ENCODE measurements at places on chromosomes 1 and 21.

- no peak for DNase-seq
Observed at GRCh38 chr21:41655259-41655658, 111.6 kb downstream of the RIPK4 start.

GRCh38 chr1:3577300-3577699, 34.0 kb downstream of the MEGF6 start:
- DNase-seq = no peak

DNA sequence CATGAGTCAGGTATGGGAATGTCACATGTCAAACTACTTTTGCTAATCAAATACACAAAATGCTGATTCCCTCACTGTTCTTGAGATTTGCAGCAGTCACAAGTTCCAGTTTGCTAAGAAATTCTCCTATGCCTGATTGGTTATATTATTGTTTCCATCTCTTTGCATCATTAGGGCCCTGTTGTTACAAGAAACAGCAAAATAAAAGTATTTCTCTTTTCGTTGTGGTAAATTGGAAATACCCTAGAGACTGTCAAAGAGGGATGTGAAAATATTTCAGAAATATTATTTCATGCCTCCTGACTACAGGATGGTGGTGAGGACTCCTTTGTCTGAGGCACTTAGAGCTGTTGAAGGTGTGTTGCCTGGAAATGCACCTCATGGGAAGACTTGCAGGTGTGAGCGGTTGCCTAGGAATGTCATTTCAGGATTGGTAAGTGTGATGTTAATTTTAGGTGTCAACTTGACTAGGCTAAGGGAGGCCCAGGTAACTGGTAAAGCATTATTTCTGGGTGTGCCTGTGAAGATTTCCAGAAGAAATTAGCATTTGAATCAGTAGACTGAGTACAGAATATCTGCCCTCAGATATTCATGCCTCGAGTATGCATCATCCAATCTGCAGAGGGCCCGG, 117.4 kb downstream of the ROR1 start:
- no peak for DNase-seq

DNA sequence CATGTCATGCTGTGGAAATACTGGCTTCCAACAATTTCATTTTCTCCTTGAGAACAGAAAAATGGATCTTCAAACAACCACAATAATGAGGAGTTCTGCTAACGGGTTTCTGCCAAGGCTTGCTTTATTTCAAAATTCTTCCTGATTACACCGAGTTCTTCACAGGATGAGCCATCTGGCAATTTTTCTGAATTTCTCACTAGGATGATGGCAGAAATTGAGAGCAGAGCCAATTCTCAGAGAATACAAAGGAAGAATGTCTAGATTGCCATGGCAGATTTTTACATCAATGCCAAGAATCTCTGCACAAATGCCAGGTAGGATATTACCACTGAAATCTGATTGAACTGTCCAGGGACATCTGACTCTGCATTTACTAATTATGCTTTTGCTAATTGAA, 619.0 kb upstream of the CHRM3 start:
- DNase-seq = no peak

- DNase-seq = no peak
Observed at GRCh38 chr1:221706876-221707582, 34.9 kb downstream of the DUSP10 start.

GRCh38 chr1:78787544-78787943, 137.9 kb downstream of the IFI44 start:
- DNase-seq = no peak

DNA sequence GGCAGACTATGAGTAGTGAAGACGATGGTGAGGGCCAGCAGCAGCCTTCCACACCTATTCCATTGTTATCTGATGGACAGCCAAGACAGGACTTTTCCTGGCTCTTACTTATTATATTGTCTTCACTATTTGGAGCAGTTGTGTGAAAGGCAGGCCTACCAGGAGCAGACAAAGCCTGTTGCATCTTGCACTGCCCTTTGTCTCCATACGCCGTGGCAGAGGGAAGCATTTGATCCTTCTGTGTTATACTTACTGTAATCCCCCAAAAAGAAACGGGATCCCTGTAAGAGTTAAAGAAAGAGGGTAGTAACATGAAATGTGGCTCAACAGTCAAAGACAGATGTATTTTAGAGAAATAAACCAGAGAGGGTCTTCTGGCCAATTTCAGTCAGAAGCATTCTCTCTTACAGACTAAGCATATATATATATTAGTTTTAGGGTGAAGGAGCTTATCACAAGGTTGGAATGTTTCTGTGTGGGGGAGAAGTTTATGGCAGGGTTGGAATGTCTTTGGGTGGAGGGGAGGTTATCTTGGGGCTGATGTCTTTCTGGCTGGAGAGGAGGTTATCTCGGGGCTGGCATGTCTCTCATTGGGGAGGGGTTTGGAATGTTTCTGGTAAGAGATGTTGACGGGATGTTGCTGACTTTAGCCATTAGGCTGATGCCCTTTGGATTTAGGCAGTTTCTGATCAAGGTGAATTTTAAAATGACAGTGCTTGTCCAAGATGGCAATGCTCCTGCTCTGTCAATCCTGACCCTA, 23.4 kb upstream of the HSD3B1 start:
- DNase-seq = no peak

DNA sequence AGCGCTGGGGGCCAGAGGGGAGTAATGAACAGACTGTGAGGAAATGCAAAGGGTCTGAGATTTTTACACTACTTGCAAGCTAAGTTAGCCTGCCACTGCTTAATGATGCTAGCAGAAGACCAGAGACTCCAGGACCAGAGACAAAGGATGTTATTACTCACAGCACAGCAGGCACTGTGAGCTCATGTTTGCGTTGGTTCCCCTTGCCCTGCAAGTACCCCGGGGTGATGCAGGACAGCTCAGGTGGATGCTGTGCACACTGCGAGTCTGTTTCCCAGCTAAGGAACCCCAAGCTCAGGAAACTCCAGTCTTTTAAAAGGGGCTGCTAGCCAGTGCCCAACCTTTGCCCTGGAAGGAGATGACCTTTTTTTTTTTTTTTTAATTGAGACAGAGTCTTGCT, 1.2 kb downstream of the FHAD1 start:
- no peak for DNase-seq

DNA sequence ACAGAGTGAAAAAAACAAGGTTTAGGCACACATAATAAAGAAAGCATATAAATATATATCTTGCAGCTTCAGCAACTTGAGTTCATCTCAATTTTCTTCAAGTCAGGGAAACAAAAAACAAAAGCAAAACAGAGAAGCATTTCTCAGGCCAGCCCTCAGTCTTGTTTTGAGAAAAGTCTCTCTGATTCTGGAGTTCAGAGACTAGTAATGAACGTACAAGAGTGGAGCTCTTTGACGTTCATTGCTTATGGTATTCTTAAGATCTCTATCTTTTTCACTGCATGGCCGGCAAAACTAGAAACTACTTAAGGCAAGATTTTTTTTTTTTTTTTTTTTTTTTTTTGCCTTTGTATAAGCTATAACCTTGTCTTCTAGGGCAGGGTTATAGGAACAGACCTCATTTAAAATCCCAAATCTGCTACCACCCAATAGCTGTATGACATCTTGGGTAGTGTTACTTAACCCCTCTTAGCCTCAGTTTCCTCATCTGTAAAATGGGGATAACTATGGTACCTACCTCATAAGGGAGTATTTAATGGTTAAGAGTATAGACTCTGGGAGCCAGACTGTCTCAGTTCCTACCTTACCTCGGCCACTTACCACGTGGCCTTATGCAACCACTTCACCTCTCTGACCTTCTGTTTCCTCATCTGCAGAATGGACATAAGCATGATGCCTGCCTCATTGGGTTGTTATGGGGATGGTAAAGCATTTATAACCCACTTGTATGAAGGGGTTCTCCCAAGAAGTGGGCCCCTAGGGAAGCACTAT, 33.6 kb downstream of the LMO4 start:
- DNase-seq = no peak

- DNase-seq = no peak
Observed at GRCh38 chr1:234781241-234782065, 171.5 kb upstream of the IRF2BP2 start.

DNA sequence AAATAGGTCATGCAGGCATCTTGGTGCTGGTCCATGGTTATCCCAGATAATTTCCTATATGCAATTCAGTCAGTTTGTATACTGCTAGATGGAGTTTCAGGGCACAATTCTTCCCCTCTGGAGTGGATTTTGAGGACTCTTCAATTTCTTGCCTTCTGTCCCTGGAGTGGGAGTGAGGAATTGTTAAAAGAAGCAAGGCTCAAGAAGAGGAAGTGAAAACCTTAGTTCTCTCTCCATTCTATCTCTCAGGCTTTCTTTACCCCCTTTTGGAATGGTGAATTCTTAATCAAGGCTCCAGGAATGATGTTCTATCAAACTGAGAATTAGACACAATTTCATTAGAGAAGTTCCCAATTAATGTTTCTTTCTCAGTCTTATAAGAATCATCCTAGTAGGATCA, 67.1 kb downstream of the RWDD3 start:
- no peak for DNase-seq

GRCh38 chr1:86503406-86504136, 34.8 kb downstream of the CLCA1 start:
- no peak for DNase-seq

GRCh38 chr1:234118911-234119310, 214.4 kb downstream of the SLC35F3 start:
- DNase-seq = no peak

GRCh38 chr21:34944015-34944755, 104.9 kb downstream of the RUNX1 start:
- no peak for DNase-seq

DNA sequence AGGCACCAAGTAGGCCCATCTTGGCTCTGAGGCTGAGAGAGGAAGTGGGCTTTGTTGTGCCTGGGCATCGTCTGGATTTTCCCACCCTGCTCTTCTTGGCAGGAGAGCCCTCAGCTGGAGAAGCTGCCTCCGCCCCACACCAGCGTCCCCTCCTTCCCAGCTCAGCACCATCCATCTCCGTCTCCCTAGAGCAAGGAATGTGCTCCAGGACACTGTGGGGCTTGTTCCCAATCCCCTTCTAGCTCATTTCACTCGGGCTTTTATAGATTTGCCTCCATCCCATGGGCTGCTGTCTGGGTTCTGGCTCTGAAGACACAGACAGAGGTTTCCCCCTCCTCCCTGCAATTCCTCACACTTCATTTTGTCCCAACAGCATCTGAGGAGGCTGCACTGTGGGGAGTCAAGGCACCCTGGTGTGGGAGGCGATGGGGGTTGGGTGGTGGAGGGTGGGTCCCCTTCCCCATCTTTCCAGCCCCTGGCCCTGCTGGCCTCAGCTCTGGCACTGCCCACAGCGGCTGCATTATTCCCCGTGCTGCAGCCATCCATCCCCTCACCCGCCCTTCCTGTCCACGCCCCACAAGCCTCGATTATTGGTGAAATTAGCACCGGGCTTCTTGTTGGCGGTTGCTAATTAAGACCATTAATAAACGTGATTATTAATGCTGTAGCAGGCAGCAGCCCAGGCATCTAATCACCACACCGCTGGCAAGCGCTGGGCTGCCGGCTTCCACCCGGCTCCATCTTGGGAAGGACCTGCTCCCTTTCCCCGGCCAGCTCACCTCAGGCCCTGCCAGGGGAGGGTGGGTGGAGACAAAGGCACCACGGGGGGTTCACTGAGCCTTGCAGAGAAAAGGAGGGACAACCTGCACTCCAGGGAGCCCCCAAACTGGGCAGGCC, 21.7 kb downstream of the RHBG start:
- DNase-seq = no peak

GRCh38 chr1:230627767-230628166, 14.5 kb upstream of the COG2 start:
- DNase-seq = no peak

GRCh38 chr1:199029855-199030254, 391.0 kb downstream of the PTPRC start:
- no peak for DNase-seq

DNA sequence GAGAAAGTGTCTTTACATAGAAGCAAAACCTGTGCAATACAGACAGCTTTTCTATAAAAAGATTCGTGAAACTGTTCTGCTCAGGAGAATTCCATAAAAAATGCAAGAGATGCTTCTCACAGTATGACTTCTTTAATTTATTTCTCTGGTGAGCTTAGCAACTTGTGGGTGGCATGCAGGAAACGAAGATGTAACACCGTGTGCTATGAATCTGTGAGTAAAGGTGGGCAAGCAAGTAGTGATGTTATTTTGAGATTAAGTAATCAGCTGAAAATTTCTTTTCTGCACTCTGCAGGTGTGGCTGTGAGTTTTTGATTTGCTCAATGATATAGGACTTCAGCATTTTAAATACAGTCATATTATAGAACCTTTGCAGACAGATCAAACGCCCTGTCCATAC, 656.8 kb upstream of the NCAM2 start:
- DNase-seq = no peak

GRCh38 chr1:50493710-50494109, 70.5 kb upstream of the DMRTA2 start:
- no peak for DNase-seq

GRCh38 chr21:45164838-45165237, 90.5 kb downstream of the ADARB1 start:
- DNase-seq = no peak

DNA sequence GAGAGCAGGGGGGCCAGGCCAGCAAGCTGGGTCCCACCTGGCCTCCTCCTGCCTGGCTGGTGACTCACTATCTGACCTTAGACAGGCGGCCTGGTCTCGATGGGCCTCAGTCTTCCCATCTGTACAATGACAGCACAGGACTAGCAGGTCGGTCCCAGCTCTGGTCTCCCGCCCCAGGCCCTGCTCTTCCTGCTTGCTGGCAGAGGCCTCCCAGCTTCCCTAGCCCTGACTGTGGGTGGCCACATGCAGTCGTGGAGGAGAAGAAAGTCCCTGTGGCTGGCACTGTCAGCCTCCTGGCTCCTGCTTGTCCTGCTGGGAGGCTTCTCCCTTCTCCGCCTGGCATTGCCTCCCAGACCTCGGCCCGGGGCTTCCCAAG, 817 bp downstream of the EXTL1 start:
- DNase-seq = no peak

Data from stimulated activated CD8-positive, alpha-beta memory T cell treated with anti-CD3 and anti-CD28 coated beads, Interleukin-7, amount 100 ng/mL, for 1 hour (primary cell).